GM23338 (cell line): ENCODE measurements at places on chromosomes 7 and 10.
A peak's percentile ranks its signal among the peaks of the same experiment; 100 is the strongest.

DNA sequence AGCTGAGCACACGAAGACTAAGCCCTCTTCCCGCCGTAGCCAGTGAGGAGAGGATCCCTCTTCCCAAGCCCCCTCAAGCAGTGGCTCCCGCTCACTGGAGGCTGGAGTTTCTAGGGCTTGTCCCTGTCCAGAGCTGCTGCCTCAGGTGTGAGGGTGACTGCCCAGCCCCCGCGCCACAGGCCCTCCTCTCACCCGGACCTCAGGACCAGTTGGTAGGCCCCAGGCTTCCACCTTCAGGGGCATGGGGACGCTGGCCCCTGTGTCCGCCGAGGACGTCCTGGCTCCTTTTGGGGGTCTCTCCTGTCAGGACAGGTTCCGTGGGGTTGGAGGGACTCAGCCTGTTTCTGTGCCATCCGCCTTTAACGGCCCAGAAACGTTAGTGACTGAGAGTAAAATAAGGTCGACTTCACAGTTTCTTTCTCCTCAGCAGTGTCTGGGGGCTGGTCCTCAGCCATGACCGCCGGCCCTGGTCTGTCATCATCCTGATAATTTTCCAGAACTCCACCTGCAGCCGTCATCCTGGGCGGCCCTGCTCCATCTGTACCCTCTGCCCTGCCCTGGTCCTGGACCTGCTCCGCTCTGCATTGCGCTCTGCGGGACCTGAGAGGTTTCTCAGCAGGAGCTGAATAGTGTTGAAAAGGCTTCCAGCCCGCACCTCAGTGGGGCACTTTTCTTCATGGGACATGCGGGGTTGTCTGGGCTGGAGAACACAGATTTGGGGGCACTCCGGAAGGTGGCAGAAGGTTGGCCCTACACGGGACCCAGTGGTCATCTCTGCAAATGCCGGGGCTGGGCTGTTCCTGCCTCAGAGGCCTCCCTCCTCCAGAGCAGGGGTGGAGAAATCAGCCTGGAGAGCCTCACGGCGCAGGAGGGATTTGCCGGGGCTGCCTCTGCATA is 36.0 kb upstream of the FAM20C start:
- no peak for DNase-seq

GRCh38 chr10:95513008-95513589 is 48.1 kb downstream of the SORBS1 start:
- DNase-seq, result no peak

DNA sequence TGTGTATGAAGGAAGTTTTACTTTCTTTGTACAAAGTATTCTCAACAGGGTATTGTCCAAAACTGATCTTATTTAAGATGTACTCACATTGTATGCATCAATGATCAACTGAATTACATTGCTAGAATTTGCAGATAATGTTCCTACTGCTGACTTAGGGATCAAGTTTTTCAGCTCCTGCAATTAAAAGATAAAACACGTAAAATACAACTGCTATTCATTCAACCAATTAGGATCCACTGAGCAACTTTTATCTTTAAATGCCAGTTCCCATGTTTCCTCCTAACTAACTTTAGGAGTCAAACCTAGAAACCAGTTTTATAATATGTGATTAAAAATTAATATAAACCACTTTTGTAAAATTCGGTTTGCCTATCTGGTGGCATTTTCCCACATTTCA is 35.9 kb downstream of the ITGB1 start:
- no peak for DNase-seq

DNA sequence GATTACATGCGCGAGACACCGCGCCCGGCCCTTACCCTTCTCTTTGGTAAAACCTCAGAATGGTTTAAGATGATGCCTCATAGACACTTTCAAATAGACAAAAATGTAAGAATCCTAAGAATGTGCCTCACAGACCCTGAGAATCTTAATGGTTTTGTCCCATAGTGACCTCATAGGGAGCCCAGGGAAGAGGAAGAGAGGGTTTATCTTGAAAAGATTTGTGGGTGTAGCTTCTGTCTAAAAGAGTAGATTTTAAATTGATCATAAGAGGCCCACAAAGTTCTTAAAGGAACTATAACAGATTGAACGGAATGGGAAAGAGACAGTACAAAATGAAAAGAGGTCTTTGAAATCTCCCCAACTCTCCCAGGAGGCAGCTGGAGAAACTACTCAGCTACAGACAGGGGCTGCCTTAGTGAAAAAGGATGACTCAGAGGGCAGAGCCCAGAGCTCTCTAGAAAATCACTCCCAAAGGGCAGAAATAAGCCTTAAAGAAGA is 220.6 kb downstream of the ADRA2A start:
- DNase-seq, result peak; percentile 49

GRCh38 chr10:70302292-70302691 is 18.5 kb upstream of the NPFFR1 start:
- DNase-seq, result no peak
